ENCODE measurements at places on chromosomes 1 and 21.

- no peak for DNase-seq
Measured at GRCh38 chr1:165235155-165235776, 121.2 kb downstream of the LMX1A start.

DNA sequence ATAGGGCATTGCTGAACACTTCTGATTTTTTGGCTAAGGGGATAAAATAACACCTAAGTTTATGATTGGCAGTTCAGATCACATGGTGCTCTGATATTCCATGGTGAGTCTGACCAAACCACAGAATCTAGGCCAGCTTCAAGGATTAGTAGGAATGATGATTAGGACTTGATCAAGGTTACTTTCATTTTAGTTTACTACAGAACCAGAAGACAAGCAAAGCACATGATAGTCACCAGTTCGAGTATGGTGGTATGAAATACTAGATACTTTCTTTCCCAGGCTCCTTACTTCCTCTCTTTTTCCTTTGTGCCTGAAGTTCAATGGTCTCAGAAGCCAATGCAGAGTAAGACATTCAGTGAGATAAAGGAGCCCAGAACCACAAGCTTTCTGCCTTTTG, 26.6 kb downstream of the S100A10 start:
- no peak for DNase-seq

- DNase-seq: no peak
Measured at GRCh38 chr1:111777301-111777700, 21.6 kb downstream of the DDX20 start.

DNA sequence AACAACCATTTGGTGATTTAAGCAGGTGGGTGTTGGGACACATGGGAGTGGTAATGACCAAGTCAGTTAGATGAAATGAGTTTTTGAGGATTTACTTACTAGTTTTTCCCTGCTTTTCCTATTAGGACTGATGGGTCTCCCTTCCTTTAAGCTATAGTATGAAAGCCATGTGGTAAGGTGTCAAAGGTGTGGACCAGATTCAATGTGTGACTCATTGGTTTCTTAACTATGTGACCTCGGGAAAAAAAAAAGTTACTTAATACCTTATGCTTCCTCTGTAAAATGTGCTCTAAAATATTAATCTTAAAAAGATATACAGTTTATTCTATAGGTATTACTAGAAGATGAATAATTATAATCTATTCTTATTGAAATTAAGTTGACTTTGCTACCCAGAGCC, 93.7 kb downstream of the DUSP10 start:
- DNase-seq: no peak

- DNase-seq: no peak
Measured at GRCh38 chr1:232993555-232993954, 43.1 kb downstream of the NTPCR start.

DNA sequence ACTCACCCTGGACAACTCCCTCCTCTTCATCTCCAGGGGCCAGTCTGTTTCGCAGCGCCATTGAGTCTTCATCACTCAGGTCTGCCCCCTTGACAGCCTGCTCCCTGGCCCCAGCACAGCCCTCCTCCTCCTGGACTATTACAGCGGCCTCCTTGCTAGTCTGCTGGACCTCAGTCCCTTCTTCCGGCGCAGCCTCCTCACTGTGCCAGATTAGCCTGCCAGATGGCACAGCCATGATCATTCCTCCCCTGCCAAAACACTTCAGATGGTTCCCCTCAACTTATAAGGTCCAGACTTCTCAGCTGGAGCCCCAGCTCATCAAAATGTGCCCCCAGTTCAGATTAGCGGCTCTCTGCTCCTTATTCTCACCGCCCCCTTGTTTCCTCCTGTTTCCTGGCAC, 7.0 kb upstream of the CELSR2 start:
- no peak for DNase-seq

DNA sequence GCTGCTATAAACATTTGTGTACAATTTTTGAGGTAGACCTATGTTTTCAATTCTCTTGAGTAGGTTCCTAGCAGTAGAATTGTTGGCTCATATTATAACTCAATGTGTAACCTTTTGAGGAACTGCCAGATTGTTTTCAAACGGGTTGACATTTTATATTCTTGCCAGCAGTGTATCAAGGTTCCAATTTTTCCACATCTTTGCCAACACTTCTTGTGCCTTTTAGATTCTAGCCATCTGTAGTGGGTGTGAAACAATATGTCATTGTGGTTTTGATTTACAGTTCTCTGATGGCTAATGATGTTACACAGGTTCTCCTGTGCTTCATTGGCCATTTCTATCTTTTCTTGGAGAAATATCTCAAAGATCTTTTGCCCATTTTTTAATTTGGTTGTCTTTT, 36.4 kb downstream of the MAP3K7CL start:
- DNase-seq: no peak

DNA sequence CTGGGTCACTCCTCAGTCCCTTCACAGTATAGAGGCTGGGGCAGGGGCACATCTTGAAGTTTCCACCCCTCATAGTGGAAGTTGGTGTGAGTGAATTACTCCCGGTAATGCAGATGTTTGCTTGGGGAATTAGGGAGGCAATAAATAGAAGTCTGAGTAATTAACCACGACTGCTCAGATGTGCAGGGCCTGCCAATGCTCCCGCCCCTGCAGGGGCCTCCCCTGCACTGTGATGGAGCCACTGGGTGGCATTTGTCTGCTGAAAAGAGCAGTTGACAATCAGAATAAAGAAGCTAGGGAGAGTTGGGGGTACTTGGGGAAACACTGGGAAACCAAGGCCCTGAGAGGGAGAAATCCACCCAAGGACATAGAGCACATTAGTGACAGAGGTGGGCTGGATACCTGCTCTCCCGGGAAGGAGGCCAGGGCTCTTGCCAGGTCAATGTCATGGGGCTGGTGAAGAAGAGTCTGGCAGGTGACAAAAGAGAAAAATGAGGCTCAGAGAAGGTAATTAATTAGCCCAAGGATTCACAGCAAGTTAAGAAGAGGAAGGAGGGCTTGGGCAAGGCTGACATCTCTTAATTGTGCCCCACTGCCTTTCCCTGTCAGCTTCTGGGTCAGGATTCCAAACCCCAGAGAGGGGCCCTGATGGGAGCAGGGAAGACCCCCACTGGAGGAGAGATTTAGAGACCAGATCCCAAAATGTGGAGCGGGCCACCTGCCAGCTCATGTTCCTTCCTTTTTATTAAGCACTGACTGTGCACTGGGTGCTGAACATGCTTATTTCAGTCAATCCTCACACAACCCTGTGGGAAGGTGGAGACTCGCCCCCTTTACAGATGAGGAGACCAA, 436.2 kb downstream of the MATN1 start:
- DNase-seq: no peak

- no peak for DNase-seq
Measured at GRCh38 chr21:26624983-26625519, 52.0 kb upstream of the CYYR1 start.

DNA sequence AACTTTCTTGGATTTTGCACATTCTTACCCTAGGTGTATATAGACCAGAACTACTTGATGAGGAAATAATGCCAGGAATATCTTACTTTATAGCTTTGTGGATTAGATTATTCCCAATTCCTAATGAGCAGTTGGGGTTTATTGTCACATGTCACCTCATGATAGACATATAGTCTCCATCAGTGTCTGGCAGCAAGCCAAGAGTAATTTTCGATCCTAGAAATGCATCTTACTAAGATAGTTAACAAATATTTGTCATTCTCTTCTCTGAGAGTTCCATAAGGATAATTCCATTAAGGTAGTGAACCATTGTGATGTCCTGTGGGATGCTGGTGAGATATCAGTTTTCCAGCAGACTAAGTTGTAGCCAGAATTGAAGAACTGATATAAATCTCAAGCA, 1282.9 kb upstream of the B3GALT2 start:
- no peak for DNase-seq

DNA sequence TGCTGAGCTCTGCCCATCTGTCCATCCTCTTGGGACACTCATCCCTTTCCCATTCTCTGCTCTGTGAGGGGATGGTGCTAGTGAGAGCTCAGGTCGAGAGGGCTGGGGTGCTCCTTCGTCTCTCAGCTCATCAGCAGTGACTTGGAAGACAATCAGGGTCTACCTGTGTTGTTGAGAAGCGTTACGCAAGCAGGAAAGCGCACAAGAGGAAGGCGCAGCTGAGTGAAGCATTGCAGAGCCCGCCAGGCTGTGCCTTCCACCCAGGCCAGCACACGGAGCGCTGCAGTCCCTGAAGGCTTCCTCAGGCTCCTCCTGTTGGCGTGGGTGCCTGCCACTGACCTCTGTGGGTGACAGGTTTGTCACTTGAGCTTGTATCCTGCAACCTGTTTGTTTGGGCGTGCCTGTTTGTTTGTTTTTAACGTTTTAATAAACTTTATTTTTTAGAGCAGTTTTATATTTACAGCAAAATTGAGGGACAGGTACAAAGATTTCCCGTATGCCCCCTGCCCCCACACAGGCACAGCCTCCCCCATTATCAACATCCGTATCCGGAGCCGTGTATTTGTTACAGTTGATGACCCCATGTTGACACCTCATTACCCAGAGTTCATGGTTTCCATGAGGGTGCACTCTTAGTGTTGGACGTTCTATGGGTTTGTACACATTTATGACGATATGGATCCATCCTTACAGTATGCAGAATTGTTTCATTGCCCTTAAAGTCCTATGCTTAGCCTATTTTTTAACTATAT, 36.7 kb downstream of the ADARB1 start:
- no peak for DNase-seq

GRCh38 chr1:5863238-5863637, 129.0 kb downstream of the NPHP4 start:
- DNase-seq: no peak

- DNase-seq: no peak
Measured at GRCh38 chr1:173023343-173023742, 27.4 kb downstream of the TNFSF18 start.

- DNase-seq: no peak
Measured at GRCh38 chr1:116472431-116472961, 98.3 kb downstream of the CD58 start.

DNA sequence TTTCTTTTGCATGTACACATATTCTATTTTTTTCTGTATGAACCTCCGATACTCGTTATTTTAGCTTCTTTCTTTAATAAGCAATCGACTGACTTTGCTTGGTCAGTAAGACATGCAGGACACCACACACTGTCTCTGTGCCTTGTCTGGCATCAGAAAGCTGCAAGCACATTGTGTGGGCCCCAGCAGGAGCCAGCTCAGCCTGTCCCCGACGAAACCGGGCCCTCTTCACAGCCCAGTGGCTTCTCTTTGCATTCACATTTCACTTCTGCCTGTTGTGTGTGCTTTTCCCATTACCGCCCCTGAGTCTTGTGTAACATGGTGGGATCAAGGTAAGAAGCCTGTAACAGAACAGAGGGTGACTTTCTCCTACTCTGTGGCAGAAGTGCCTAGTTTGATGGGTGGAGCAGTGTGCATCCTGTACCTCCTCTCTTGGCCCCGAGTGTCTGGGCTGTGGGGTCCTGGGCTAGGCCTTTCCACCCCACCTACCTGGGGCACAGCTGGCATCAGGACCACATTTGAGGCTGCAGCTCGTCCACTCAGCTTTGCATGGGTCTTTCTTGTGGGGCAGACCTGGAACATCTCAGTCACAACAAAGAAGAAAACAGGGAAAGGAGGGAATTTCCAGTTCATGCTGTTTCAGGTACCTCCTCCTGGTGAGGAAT, 118.9 kb upstream of the COL6A1 start:
- no peak for DNase-seq

GRCh38 chr1:217048104-217048707, 325.0 kb upstream of the ESRRG start:
- no peak for DNase-seq

- DNase-seq: no peak
Measured at GRCh38 chr1:84995484-84996334, 1.2 kb downstream of the MCOLN2 start.

GRCh38 chr1:99348397-99349132, 84.3 kb downstream of the PLPPR4 start:
- no peak for DNase-seq

GRCh38 chr1:117930173-117930447, 571 bp downstream of the WDR3 start:
- no peak for DNase-seq

- no peak for DNase-seq
Measured at GRCh38 chr1:15863156-15863901, 15.8 kb downstream of the SPEN start.

GRCh38 chr1:29880556-29880955, 644.2 kb downstream of the PTPRU start:
- no peak for DNase-seq

DNA sequence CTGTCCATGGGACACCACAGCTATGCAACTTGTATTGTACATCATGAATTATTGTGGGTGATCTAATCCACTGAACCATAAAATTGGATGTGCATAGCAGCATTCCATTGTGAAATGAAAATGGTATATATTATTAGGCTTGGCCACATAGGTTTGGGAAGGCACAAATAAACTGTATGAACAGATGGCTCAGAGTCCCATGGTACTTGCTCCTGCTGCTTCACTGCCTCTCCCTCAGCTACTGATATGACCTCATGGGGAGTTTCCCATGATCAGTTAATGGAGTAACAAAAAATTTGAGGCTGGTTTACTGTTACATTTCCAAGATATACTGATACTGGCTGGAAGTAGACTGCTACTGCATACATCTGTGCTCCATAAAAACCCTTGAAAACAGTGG, 152.7 kb upstream of the NEGR1 start:
- DNase-seq: no peak

All from stimulated activated CD8-positive, alpha-beta memory T cell treated with anti-CD3 and anti-CD28 coated beads, Interleukin-4, amount 100 ng/mL, for 24 hours (primary cell).